ENCODE measurements at places on chromosomes 16 and 17.

DNA sequence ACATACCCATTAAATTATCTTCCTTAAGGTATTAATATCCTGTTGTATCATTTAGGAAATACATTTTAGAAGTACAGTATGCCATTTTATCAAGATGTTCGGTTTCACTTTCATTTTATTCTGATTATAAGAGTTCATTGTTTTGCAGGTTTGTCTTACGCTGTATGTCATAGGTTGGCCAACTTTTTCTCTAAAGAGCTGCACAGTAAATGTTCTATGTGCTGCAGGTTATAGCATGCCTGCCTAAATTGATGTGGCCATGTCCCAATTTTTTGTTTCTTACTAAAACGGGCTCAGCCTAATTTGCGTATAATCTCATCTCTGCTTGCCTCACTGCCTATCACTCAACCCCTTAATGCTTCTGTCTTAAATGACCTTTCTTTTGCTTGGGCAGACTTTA lies 126.4 kb downstream of the USP22 start:
- no peak for DNase-seq

- DNase-seq: no peak
Observed at GRCh38 chr16:55271945-55272513, 52.0 kb upstream of the IRX6 start.

DNA sequence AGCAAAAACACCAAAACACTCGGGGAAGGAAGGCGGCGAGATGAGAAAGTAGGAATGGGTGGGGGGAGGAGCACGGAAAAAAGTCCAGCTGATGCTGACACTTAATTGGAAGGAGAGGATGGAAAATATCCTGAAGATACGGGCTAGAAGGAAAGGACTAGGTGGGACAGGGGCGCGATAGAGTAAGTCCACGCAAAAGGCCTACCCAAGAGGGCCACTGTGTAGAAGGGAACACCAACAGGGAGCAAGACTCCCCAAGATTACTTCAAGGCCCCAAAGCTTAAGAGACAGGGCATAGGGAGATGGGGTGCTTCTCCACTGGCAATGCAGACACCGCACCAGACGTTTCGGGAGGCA lies 736 bp downstream of the APPBP2 start:
- DNase-seq: no peak

GRCh38 chr17:3528880-3529511 lies 28.6 kb downstream of the TRPV3 start:
- peak; percentile 69 for DNase-seq

DNA sequence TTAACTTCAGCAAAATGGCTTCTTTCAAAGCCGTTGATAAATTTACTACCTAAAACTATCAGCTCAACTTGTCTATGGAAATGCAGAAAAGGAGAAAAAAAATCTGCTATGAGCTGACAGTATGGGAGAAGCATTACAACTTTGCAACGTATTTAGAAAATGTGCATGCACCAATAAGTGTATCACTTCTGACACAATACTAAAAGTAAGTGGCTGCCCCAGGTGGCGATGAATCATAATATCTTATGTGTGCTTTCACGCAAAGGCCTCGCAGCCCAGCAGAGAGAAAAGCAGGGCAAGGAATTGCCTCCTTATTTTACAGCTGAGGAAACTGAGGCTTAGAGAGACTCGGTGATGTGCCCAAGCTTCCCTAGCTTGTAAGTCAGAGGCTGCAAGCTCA lies 101.8 kb downstream of the SALL1 start:
- DNase-seq: no peak

DNA sequence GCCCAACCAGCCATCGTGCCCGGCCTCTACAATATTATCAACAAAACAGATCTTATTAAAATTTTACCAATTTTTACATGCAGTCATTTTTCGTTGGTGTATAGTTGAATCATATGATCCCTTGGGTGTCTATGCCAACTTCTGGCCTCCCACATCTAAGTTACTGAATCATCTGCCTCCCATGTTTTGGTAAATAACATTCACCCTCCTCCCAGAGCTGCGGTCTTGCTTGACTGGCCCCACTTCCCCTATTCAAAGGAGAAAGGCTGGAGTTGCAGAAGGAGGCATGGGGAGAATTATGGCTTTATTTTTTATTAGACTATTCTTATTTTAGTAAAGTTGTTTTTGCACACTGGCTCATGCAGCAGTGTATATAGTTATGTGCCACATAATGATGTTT lies 18.5 kb upstream of the CCL23 start:
- DNase-seq: no peak

- DNase-seq: no peak
Observed at GRCh38 chr17:30196504-30196903, 39.0 kb downstream of the SLC6A4 start.

DNA sequence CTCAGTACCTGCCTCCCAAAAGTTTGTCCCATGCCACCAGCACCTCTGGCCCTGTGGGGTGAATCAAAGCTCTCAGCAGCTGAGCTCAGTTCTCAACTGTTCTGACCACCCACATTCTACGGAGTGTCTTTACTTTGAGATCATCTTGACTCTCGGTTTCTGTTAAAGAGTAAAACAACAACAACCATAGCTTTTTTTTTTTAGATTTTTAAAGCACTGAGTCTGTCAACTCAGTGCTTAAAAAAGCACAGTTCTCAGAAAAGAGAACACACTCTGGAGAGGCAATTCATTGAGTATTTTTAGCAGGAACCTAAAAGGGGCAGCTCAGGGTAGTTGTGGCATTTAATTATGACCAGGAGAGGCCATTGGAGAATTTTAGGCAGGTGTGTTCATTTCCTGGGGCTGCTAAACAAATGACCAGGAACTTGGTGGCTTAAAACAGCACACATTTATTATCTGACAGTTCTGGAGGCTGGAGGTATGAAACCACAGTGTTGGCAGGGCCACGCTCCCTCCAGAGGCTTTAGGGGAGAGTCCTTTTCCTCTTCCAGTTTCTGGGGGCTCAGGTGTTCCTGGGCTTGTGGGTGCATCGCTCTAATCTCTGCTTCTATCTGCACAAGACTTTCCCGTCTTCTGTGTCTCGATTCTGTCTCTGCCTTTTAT lies 6.7 kb upstream of the WFIKKN2 start:
- no peak for DNase-seq

DNA sequence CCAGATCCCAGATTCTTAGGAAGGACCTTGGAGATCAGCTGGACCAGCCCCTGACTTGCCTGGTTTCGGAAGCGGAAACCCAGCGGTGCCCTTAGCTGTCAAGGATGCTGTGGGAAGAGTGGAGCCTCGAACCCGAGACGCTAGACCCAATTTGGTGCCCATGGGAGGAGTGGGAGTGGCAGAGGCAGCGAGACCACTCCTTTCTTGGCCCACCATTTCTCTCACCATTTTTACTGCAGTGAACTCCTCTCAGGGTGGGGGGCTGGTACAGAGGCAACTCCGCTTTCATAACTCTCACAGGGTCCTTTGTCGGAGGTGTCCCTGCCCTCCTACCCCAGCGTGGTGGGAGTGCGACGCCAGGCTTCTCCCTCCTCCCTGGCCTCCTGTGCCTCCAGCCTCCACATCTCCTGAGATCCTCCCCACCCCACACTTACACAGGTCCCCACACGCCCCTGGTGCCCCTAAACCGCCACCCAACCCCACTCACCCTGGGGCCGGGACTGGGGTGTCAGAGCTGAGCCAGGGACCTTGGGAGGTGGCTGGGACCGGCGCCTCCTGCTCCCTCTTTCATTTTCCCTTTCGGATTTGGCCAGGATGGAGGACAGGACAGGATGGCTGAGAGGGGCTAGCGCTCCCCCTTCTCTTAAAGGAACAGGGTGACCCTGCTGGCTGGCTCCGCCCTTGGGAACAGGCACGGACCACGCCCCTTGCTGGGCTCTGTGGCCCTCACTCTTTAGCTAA lies at the start of gene GJD3:
GJD3 (minus strand) TSS at position 617 of the 741 bp plus-strand sequence. CDS start 922 bp downstream, outside the sequence.
- DNase-seq: peak; percentile 80

GRCh38 chr16:48292452-48292851 lies 45.1 kb upstream of the ABCC11 start:
- no peak for DNase-seq

GRCh38 chr16:17433577-17434451 lies 36.9 kb downstream of the XYLT1 start:
- DNase-seq: no peak

GRCh38 chr17:1713160-1713877 lies 3.1 kb upstream of the TLCD2 start:
- no peak for DNase-seq

- DNase-seq: no peak
Observed at GRCh38 chr16:88698646-88699045, 7.6 kb downstream of the RNF166 start.

GRCh38 chr16:12625068-12625467 lies 178.6 kb downstream of the CPPED1 start:
- no peak for DNase-seq

GRCh38 chr17:39352511-39352910 lies 48.9 kb downstream of the FBXL20 start:
- no peak for DNase-seq

- DNase-seq: peak; percentile 51
Observed at GRCh38 chr16:73093146-73094144, 45.5 kb upstream of the ZFHX3 start.

DNA sequence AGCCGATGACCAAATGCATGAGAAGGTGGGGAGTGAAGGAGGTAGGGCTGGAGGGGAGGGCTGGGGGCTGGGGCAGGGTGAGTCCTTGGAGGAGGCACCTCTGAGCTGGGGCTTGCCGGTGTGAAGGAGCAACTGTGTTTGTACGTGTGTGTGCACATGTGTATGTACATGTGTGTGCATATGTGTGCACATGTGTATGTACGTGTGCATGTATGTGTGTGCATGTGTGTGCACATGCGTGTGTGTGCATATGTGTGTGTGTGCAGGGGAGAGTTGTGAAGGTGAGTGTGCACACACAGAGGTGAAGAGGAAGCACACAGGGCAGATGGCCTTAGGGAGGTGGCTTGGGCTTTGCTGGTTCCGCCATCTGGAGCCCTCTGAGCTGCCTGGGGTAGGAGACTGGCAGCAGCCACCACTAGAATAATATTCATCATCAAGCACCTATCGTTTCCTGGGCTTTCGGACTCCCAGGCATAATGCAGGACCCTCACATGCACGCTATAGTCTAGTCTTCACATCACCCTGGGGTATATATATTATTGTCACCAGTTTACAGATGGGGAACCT lies 120.9 kb upstream of the CDC42EP4 start:
- DNase-seq: no peak

DNA sequence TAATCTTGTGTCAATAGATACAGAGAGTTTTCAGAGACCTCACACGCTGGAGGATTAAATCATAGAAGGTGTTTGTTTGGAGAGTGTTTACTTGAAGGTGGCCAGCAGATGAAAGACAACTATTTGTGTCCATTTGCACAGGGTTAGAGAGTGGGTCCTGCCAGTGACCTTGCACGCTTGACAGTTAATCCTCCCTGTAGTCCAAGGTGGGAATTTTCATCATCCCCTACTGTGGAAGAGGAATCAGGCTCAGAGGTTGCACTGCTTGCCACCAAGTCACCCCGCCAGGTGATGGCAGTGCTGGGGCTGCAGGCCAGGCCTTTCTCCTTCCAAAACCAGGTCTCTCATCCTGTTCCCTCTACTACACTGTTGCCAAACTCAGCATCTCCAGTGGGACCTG lies 12.3 kb downstream of the CDH1 start:
- DNase-seq: no peak

Measured in hepatic stellate cell (primary cell).